ENCODE measurements at places on chromosomes 13 and 19.

DNA sequence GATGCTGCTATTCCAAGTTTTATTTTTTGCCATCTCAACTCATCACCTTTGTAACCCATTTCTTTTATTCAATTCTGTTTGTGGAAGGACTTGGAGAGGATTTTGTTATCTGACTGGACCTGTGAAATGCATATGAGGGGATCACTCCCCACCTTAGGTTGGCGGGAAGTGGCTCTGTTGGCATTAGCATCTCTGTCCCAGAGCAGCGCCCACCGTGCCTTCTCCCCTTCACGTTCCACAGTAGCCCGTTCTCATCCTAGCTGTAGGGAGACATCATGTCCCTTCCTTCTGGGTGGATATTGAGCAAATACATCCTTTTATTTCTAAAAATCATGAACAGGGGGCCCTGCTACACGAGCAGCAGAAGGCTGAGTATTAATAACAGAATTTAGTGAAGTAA is 330.4 kb downstream of the RFC3 start:
- DNase-seq, result no peak

- DNase-seq, result no peak
Measured at GRCh38 chr19:19506592-19506991, 8.8 kb downstream of the TSSK6 start.

- DNase-seq, result no peak
Measured at GRCh38 chr19:31810536-31811109, 461.4 kb upstream of the TSHZ3 start.

DNA sequence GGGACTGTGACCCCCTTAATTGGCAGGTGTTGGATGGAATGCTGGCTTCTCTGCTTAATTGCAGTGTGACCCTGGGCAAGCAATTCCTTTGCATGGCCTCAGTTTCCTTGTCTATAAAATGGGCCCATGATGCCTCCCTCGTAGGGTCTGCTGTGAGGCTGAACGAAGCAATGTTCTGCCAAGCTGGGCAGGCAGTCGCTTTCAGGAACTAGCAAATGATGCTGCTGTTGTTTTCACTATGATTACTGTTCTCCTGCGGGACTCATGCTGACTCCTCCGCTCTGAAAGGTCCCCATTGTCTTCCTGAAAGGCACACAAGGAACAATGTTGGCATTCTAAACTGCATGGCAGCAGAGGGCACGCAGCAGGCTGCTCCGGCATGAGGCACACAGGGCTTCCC is 6.8 kb downstream of the BICRA start:
- DNase-seq, result no peak

GRCh38 chr19:31838163-31838815 is 489.1 kb upstream of the TSHZ3 start:
- no peak for DNase-seq

- DNase-seq, result no peak
Measured at GRCh38 chr19:43913383-43913782, 21.7 kb downstream of the ZNF45 start.
